ENCODE measurements at places on chromosomes 13 and 19. TPM values are rescaled to one million over a fixed set of nuclear protein-coding genes. Genes with fewer than 3 reads are reported as not detected.

The CIC gene
- 52.2 TPM for polyA plus RNA-seq

The PET100 gene
- polyA plus RNA-seq = 216 TPM

The CDX2 gene
- 0.64 TPM for polyA plus RNA-seq

The SLC5A5 gene
- polyA plus RNA-seq = 0.25 TPM

The SLC1A6 gene
- 0.18 TPM for polyA plus RNA-seq

The ZNF443 gene
- 5.5 TPM for polyA plus RNA-seq

The ZNF836 gene
- 13.3 TPM for polyA plus RNA-seq

The SIGLEC12 gene
- 1.1 TPM for polyA plus RNA-seq

The NDUFA7 gene
- polyA plus RNA-seq = 110 TPM

The TMEM190 gene
- polyA plus RNA-seq = 3.4 TPM

The ZNF497 gene
- polyA plus RNA-seq = 1.3 TPM

The ZNF560 gene
- polyA plus RNA-seq = 0.21 TPM

The GPC6 gene
- polyA plus RNA-seq = 1.1 TPM

The ZNF730 gene
- 0.23 TPM for polyA plus RNA-seq

The OR7C1 gene
- polyA plus RNA-seq = 0.11 TPM

The LYPD3 gene
- polyA plus RNA-seq = 34.2 TPM

The KLK5 gene
- polyA plus RNA-seq = 1.9 TPM

The SIGLEC8 gene
- polyA plus RNA-seq = 2.1 TPM

The IL11 gene
- 1.5 TPM for polyA plus RNA-seq

The DAPK3 gene
- 50.7 TPM for polyA plus RNA-seq

The ZNF548 gene
- polyA plus RNA-seq = 26.4 TPM

The KLK14 gene
- polyA plus RNA-seq = 1.2 TPM

The CGB2 gene
- polyA plus RNA-seq = 0.11 TPM

The RUBCNL gene
- polyA plus RNA-seq = 48.4 TPM

The ZNF737 gene
- 10.4 TPM for polyA plus RNA-seq

The PRSS57 gene
- polyA plus RNA-seq = 1.1 TPM
